ENCODE measurements at places on chromosomes 5 and 9.

DNA sequence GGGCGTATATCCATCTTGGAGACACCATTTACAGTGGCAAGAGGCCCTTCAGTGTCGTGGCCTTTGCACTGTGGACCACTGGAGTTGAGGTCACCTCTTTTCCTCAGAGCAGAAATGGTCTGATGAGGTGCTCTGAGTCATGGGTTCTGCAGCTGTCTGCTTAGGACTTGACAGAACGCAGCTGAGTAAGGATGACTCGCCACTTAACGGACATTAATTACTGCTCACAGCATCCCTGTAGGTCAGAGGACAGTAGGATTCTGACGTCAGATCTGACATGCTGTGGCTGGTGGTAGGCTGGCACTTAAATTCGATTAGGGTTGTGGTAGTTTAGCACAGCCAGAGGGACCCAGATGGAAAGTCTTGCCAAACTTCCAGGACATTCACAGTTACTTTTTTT, 479.4 kb downstream of the DMAC1 start:
- no peak for DNase-seq

- no peak for DNase-seq
Observed at GRCh38 chr9:89427621-89428221, 70.2 kb downstream of the SEMA4D start.

DNA sequence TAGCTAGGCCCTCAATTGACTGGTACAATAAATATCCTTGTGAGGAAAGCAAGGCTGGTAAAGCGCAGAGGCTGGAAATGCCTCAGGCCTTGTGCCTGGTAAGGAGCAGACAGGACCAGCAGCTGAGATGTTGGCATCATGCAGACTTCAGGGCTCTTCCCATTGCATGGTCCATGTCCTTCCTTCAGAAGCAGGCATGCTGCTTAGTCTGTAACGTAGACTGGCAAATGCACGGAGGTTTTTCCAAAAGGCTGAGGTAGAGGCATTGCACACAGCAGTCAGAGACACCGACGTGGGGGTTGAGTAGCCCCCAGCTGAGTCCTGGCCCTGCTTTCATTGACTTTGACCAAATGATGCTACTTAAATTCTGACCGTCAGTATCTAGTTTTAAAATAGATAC, 87.1 kb downstream of the ADRB2 start:
- DNase-seq: no peak

DNA sequence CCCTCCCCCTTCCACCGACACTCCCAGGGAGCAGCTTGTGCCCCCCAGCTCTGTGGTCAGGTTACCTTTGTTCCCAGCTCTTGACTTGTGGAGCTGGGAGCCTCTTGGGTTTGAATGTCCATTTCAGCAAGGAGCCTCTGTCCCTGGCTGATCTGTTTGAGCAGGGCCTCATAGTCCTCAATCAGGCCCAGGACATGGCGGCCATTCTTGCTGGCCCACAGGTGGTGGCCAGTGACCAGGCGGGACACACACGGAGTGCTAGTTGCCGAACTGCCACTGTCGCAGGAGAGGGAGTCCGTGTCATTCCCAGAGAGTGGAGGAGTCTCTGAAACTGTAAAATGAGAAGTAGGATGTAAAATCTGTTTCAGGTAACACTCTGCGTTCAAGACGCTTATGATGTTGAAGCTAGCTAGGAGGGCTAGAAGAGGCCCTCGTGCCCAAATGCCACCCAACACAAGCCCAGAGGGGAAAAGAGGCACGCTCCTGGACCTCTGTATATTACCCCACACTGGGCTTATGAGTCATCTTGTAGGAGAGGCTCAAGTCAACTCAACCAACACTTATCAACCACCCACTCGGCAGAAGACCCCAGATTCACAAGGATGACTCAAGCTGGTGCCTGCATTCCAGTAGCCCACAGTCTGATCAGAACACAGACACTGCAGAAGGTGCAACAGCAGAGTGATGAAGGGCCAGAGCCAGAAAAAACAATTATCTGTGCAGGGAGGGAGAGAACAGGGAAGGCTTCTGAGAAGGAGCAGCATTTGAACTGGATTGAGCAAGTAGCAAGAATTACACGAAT, 177.0 kb downstream of the CDK5RAP2 start:
- no peak for DNase-seq

- DNase-seq: no peak
Observed at GRCh38 chr5:97797994-97798451, 615.0 kb upstream of the RIOK2 start.

DNA sequence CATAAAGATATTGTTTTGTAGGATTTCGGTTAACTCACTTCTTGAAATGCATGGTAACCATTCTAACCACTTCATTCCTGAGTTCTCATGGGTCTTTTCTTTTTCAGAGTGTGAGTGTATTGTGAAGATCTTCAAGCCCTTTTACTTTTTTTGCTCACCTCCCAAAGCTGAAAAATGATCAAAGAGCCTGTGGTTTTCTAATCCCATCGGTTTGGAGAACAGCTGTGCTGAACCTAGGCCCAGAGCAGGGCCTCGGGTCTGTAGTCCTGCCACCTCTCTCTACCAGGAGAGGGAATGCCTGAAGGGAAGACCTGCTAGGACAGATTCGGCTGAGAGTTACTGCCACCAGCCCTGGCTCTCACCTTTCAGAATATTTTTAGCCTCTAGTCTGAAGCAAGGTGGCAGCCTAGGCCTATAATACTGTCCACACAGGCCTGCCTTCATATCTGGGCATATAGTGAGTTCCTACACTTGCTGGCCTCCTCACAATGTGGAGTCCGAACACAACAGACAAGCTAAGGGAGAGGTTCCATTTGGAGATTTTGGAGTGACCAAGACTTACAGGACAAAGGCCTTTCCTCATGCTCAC, 13.8 kb downstream of the RGMB start:
- no peak for DNase-seq

- DNase-seq: no peak
Observed at GRCh38 chr5:41856644-41857491, 13.4 kb downstream of the OXCT1 start.

DNA sequence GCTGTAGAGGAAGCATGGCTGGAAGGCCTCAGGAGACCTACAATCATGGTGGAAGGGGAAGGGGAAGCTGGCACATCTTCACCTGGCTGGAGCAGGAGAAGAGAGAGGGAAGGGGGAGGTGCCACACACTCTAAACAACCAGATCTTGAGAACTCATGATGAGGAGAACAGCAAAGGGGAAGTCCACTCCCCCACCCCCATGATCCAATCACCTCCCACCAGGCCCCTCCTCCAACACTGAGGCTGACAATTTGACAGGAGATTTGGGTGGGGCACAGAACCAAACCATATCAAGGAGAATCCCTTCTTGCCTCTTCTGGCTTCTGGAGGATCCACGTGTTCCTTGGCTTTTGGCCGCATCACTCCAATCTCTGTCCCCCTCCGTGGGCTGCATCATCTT, 13.1 kb upstream of the CMBL start:
- DNase-seq: no peak

- no peak for DNase-seq
Observed at GRCh38 chr5:120932480-120932879, 468.4 kb downstream of the PRR16 start.
